Cortex of kidney (tissue), 1 donor: ENCODE measurements at places on chromosomes 2 and 18.

GRCh38 chr18:70107091-70107490 lies 98.4 kb downstream of the RTTN start:
- no peak for DNase-seq

- DNase-seq = no peak
Observed at GRCh38 chr2:158655628-158656027, 139.5 kb upstream of the DAPL1 start.

GRCh38 chr2:37880551-37880950 lies 44.5 kb upstream of the RMDN2 start:
- no peak for DNase-seq

GRCh38 chr2:44946372-44947027 lies 5.0 kb downstream of the SIX3 start:
- DNase-seq = no peak

DNA sequence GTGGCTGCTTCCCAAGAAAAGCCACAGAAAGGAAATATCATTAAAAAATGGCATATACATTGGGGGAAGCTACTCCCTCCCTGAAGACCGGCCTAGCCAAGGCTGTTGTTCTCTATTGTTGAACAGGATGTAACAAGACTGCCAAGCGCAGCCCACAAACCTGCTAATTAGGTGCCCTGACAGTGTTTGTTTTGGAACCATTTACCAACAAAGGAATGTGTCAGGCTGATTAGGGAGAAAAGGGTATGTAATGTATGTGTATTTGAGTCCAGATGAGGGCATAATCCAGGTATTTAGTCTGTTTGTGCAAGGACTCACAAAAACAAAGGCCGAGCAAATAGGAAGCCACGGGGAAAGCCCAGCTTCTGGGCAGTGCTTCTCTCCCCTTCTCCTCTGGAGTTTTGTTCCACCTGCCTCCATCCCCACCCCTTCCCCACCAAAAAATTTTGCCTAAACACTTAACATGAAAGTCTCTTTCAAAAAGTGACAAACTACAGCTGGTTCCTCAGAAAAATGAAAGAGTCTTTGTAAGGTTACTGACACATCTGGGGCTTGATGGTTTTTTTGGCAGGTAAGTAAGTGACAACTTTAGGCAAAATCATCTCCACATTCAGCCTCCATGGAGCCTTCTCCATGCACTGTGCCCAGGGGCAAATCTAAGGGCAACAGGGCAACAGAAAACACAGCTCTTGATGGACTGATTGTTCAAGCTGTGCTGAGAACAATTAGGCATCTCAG lies 78.3 kb upstream of the FZD5 start:
- no peak for DNase-seq

GRCh38 chr2:157024129-157024528 lies 233.4 kb upstream of the GALNT5 start:
- DNase-seq = no peak

GRCh38 chr2:65589667-65590066 lies 157.3 kb upstream of the SPRED2 start:
- DNase-seq = no peak

- no peak for DNase-seq
Observed at GRCh38 chr2:157830696-157831570, 45.2 kb downstream of the ACVR1 start.

DNA sequence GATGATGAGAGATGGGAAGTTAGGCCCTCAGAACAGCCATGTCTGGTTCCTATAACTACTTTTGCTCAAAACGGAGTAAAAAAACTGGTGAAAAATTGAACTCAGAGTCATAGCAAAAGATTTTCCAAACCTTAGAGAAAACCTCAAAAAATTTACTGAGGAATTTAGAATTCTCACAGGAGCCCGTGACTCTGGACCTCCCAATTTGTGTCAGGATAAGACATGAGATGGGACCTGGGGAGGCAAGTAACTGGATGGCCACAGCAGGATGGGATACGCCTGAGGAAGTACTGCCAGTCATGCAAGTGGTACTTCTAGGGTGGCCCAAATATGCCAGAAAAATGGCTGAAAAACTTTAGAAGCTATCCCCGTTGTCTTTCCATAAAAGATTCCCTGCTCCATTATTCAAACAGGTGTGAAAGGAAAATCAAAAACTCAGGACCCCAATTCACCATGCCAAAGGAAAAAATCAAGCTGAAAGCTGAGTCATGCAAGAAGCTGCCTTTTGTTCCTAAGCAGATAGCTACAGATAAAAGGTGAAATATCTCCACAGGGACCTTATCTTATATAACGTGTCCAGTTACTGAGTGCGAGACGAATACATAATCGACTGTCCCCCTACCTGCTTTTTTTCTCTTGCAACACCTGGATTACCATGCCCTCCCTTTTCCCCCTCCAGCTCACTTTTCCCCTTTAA lies 34.1 kb upstream of the LIPG start:
- DNase-seq = no peak

- DNase-seq = no peak
Observed at GRCh38 chr2:149860276-149860921, 272.8 kb upstream of the MMADHC start.

DNA sequence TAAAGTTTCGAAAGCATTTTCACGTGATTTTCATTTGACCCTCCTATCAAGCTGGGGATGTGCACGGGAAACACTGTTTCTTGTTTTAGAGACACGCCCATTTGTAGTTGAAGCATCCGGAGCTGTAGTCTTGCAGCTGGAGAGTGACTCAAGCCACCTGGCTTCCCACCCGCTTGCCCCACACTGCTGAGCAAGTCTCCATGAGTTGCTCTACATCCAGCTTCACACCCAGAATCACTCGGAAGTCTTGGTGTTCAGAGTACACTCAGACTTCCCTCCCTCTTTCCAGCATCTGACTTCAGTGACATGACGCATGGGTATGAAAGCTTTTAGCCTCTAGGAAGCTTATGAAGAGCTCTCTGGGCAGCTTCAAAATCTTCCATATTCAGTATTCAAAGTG lies 262.4 kb downstream of the NBAS start:
- DNase-seq = no peak

GRCh38 chr2:227623226-227623625 lies 5.9 kb downstream of the SCYGR4 start:
- DNase-seq = no peak

GRCh38 chr18:3089579-3089978 lies 76.6 kb upstream of the LPIN2 start:
- DNase-seq = no peak

GRCh38 chr2:238031751-238032150 lies 29.1 kb upstream of the SCLY start:
- no peak for DNase-seq

GRCh38 chr18:3177902-3178687 lies 41.7 kb downstream of the MYOM1 start:
- DNase-seq = no peak

GRCh38 chr2:218383892-218384519 lies 1.9 kb downstream of the SLC11A1 start:
- no peak for DNase-seq

- DNase-seq = no peak
Observed at GRCh38 chr2:16189836-16190160, 249.4 kb downstream of the MYCN start.
